ENCODE measurements at places on chromosomes 16 and 17.
A peak's percentile ranks its signal among the peaks of the same experiment; 100 is the strongest.

GRCh38 chr16:54938212-54939028 lies 7.8 kb downstream of the IRX5 start:
- no peak for DNase-seq

DNA sequence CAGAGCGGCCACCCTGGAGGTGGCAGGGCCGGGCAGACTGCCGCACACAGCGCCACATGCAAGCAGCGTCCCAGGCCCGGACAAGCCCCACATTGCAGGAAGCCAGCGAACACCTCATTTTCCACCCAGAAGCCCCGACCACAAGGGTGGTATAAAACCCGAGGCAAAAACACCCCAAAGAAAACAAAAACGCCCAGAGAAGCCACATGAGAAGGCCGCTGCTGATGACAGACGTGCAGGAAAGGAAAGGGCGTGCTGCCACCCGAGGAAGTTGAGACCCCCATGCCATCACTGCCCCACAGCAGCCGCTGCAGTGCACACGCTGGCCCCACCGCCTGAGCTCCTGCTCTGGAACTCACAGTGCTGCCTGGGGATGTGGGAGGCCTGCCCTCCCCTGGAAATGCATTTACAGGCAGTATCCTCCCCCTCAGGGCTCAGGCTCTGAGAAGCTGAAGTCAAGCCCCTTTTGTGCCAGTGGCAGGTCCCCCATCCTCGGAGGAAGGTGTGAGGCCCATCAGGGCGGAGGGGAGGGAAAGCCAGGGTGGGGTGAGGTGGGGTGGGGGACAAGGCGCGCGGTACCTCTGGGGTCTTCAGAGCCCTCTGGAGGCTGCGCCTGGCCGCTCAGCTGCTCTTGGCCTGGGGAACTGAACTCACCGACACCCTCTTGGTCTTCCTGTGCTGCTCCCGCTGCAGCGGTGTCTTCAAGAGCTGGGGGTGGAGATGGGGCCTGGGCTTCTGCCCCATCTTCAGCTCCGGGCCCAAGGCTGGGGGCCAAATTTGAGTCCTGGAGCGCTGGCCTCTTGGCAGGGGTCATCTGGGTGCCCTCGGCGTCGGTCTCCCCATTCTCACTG lies 62.0 kb downstream of the IL21R start:
- peak; percentile 51 for DNase-seq

GRCh38 chr16:10154389-10154788 lies 27.8 kb downstream of the GRIN2A start:
- DNase-seq: no peak

DNA sequence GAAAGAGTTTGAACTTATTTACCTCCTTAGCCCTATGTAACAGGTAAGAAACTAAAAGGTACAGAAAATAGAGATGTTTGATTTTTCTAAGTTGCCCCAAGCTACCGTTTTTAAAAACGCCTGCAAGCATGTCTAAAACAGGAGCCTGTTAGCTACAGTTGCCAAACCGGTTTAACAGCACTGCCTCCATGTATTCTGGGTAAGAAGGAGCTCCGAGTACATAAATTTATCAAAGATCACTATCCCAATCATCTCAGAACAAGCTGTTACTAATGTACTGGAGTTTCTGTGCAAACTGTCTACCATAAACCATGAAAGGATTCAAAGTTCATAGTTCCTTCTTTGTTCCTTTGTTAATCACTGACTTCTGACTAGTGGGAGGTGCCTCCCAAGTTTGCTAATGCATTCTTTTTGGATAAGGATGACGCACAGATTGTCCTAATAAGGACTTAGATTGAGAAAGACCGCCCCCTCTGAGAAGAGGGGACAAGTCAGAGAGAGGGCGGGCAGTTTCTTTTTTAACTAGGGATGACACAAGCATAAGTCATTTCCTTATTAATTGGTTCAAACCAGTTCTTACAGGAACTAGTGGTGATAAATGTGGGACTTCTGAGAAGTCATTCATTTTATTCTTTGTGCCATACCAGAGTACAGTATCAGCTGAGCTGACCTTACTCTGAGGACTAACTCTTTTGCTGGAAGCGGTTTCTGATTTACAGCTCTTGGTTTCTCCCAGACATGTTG lies 55.3 kb downstream of the TUBD1 start:
- peak; percentile 42 for DNase-seq

- no peak for DNase-seq
Measured at GRCh38 chr16:56667581-56668571, at the start of gene MT1G. MT1G (minus strand) TSS chr16:56668065; CDS start chr16:56667993, 72 bp downstream.

DNA sequence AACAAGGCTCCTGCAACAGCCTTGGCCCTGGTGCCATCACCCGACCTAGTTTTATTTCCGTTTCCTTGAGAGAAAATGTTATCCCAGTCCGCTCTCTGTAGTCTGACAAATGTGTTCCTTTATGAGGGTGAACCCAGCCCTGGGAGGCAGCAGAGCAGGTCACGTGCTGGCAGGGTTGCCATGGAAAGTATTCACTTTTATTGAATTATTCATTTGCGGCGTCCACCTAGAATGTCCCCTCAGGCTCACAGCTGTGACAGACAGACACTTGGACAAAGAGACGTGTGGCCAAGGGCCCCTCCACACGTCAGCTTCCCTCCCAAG lies 90.0 kb downstream of the WSCD1 start:
- no peak for DNase-seq

DNA sequence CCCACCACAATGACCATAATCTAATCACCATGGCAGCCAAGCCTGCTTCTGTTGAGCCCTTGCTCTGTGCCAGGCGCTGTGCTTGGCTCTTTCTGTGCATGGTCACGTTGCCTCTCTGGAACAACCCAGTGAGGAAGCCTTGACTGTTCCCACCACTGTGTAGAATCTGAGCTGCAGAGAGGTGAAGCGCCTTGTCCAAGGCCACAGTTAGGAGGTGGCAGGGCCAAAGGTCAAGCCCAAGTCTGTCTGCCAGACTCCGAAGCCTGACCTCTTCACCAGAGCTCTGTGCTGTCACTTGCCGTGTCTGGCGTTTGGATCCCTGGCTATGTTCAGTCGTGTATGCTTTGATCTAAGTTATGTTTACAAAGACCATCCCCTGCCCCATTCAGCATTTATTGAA lies 10.5 kb downstream of the CLEC16A start:
- no peak for DNase-seq

DNA sequence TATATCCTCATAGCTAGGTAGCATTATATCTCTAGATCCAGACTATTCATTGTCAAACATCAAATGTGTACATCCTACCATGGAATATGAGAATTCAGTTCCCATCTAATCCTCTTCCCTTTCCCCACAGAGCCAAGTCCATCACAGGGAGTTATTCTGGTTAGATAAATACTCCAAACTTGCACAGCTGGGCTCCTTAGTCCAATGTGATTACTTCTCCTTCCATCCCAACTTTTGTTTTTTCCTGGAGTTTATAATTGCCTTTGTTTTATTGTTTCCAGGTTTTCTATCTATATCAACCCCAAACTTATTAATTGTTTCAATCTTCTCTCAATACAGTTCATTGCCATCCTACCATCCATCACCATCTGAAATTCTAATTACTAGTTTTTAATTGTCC lies 59.9 kb downstream of the MYH11 start:
- DNase-seq: no peak

- DNase-seq: no peak
Measured at GRCh38 chr16:65572156-65572555, 450.3 kb upstream of the CDH11 start.

DNA sequence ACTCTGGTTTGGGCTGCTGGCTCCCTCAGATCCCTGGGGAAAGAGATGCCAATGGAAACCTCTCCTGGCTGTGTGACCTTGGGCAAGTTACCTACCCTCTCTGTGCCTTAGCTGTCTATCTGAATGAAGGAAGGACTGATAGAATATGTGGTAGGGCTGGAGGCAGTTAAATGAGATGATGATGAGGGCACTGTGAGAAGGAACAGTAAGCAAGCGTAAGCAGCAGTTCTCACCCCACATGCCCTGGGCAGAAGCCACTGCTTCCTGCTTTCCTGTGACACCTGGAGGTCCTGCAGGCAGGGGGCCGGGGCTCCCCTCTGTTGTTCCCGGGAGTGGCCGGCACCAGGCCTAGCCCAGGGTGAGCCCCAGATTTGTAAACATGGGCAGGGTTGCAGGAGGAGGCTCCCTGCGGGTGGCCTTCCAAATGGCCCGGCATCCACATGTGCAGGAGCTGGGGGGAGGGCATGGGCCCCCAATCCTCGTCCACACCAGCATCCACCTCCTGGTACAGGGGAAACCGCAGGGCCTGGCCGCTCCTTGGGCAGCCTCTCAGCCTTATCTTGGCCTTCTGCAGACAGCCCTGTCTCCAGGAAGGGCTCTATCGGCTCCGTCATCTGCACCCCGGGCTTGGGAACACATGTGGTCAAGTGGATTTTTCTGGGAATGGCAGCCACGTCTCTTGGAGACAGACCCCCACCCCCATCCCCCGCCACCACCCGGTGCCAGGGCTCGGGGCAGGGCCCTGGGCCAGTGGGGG lies 235.6 kb upstream of the GSE1 start:
- DNase-seq: no peak

GRCh38 chr17:39662551-39663339 lies 2.4 kb upstream of the TCAP start:
- no peak for DNase-seq

DNA sequence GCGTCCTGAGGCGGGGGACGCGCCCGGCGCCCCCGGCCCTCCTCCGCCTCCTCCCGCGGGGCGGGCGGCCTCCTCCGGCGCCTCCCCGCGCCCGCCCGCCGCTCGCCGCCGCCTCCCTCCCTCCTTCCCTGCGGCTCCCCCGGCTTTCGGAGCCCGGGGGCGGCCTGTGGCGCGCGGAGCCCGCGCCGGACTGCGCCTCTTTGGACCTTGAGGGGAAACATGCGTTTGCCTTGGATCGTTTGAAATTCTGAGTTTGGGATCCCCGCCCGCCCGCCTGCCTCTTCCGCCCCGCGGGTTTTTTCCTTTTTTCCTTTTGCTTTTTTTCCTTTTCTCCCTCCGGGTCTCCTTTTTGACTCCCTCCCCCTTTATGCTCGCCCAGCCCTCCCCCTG lies 390 bp downstream of the ZNRF1 start:
- no peak for DNase-seq

GRCh38 chr16:4924593-4925292 lies 12.2 kb downstream of the PPL start:
- DNase-seq: no peak

DNA sequence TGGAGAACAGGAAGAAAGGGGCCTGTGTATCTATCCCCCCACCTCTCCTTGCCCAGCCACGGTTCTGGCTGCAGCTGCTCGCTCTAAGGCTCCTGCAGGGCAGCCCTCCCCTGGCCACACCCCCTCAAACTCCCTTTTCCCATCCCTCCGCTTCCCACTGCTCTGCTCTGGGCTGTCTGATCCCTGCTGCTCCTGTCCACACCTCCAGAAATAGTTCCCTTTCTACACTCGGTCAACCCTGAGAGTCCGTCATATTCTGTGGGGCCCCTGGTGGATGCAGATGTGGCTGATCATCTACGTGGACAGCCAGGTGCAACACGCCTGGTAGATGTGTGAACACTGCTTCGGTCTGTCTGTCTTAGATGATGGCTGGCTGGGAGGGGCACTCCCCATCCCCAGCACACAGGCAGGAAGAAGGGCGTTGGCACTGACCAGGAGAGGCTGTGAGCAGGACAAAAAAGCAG lies 19.3 kb upstream of the KRT19 start:
- no peak for DNase-seq

DNA sequence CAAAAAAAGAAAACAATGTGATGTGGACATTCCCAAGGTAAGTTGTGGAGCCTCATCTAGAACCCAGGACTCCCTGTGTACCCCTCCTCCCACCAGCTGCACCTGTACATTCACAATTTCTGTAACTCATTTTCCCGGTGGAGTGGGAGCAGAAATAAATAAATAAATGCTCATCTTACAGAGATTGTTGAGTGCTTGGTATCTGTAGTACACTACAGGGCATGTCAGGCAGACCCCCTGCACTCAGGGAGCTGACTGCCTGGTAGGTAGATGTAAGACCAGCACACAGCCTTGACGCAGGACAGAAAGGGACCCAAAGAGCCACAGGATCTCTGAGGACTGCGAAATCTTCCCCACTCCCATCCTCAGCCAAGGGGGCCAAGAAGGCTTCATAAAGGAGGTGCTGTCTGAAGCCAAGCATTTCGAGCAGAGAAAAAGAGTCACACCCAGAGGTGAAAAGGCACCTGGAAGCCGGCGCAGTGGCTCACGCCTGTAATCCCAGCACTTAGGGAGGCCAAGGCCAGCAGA lies 6.5 kb downstream of the EIF1 start:
- no peak for DNase-seq

GRCh38 chr16:11296706-11297491 lies 15.8 kb upstream of the PRM1 start:
- DNase-seq: no peak

DNA sequence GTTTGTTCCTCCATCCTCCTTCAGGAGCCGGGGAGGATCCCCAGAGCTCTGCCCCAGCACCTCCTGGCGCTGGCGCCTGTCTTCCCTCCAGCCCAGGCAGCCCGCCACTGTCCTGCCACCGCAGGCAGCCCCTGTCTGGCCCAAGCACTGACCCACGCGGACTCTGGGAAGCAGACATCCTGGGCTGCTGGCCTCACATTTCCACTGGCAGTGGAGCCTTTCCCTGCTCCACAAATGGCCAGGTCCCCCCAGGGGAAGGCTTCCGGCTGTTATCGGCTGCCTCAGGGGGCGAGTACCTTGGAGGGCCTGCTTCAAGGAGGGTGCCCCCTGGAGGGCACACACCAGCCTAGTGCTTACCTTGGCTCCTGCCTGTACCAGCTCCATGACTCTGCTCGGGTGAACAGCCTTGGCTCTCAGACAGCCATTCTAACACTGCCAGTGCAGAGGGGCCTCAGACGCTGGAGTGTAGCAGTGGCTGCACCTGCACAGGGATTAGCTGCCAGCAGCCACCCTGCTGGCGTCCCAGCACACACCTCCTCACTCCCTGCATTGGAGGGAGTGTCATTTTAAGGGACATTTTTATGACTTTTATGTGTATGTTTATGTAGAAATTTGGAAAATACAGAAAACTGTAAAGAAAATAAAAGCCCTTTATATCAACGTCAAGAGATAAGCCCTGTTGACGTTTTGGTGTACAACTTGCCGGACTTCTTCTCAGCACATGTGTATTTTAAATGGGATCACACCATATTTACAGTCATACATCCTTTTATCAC lies 21.0 kb downstream of the ACE start:
- DNase-seq: no peak

GRCh38 chr17:8074554-8074953 lies 13.0 kb downstream of the ALOX12B start:
- DNase-seq: no peak

- no peak for DNase-seq
Measured at GRCh38 chr16:17380613-17381012, 90.1 kb downstream of the XYLT1 start.

GRCh38 chr17:78175643-78175981 lies 7.2 kb downstream of the SYNGR2 start:
- DNase-seq: no peak

- DNase-seq: no peak
Measured at GRCh38 chr16:80615735-80616134, 74.9 kb downstream of the DYNLRB2 start.

GRCh38 chr16:63223851-63224250 lies 1187.6 kb upstream of the CDH8 start:
- no peak for DNase-seq

- no peak for DNase-seq
Measured at GRCh38 chr16:31001507-31002249, 8.8 kb downstream of the STX1B start.

Data from stimulated activated CD8-positive, alpha-beta memory T cell treated with anti-CD3 and anti-CD28 coated beads, Interleukin-2, amount 100 ng/mL, for 1 hour (primary cell).